ENCODE measurements at places on chromosomes 6 and 20.

- DNase-seq = no peak
Observed at GRCh38 chr20:48190757-48191156, 405.5 kb upstream of the SULF2 start.

- DNase-seq = no peak
Observed at GRCh38 chr6:42073287-42073686, 23.0 kb downstream of the TAF8 start.

- DNase-seq = no peak
Observed at GRCh38 chr6:163813979-163814493, 399.5 kb downstream of the QKI start.

DNA sequence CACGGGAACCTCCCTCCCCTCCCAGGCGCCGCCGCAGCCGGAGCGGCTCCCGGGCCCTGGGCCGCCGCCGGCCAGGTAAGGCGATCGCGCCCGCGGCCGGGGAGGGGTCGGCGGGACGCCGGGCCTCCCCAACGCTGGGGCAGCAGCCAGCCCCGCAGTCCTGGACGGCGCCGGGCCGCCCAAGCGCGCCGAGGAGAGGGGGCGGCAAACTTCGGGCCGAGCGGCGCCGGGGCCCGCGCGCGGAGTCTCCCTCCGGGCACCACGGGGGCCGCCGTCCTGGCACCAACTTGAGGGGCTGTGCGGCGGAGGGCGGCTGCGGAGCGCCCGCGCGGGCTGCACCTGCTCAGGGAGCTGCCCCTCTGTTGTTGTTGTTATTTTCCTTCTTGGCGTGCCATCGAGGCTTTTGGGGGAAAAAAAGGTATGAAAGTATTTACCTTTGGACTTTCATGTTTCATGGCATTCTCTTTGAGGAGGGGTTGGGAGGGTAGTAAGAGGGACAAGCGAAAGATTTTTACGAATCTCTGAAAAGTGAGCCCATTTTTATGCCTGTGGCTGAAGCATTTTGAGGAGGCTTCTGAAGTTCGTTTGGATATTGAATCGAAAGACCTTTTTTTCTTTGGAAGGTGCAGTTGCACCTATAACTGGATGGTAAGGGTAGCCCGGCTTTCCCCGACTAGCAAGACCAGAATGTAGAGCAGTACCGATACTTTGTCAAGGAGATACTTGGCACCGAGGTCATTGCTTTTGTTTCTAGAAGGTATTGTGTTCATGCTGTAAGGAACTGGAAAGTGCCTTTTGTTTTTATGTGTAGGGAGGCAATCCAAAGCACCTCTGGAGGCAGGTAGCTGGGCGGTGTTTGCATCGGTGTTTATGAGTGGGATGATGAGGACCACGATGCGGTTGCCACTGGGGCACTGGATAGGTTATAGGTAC is at the start of gene RNF182:
TSS of gene RNF182 (plus strand) at position 4 of the 933 bp plus-strand sequence. CDS start 52,168 bp downstream, outside the sequence.
- DNase-seq = peak; percentile 46

DNA sequence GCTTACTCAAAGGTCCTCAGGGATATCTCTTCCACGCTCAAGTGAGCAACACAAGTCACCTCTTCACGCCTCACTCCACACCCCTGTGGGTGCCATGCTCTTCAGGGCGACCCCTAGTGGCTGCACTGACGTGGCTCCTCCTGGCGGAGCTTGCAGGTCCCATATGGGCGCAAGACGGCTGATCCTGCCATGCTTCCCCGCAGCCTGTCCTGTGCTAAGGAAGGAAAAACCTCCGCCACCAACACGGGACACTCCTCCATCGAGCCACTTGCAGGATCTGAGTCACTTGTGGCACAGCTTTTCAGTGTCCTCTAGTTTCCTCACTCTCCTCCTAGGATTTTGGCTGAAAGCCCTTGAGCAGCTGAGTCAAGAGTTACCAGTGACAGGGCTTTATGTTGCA is 90.7 kb downstream of the KHDC1L start:
- peak; percentile 37 for DNase-seq

- DNase-seq = no peak
Observed at GRCh38 chr6:47147836-47148344, 105.8 kb upstream of the ADGRF1 start.

DNA sequence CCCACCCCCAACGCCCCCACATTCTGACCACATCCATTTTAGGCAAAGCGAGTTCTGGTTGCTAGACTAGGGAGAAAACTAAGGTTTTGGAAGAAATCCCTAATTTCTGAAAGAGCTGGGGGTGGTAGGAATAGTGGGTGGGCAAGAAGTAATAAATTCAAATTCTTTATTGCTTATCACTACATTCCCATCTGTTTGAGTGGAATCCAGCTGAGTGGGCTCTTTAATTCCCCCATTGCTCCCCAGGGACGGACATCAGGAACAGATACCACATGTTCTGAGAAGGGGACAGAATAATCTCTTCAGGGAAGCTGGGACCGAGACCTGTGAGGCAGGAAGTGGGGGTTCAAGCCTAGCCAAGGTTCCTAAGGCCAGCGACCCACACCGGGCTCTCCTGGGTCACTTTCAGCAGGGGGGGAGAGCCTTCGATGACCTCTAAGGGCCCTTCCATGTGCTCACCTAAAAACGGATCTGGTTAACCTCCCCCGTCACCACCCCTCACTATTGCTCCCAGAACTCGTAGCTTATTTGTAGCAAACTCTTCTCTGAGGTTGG is 42.3 kb upstream of the MRPS10 start:
- no peak for DNase-seq

GRCh38 chr20:56828402-56828801 is 199.3 kb downstream of the TFAP2C start:
- no peak for DNase-seq

DNA sequence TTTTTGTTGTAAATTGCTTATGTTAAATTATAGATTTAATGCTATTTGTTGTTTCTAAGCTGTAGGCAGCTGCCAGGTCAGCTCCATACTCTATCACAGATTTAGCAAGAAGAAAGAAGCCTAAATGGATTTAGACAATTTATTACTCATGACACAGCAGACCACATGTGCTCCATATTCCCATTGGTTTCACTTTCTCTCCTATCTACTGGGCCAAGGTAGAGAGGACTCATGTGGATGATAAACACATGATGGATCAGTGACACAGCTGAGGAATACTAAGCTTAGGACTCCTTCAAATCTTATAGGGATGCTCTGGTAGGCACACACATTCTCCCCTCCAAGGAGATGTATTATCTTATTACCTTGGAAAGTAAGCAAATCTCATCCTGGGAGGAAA is 553.0 kb upstream of the ADGRB3 start:
- DNase-seq = no peak

DNA sequence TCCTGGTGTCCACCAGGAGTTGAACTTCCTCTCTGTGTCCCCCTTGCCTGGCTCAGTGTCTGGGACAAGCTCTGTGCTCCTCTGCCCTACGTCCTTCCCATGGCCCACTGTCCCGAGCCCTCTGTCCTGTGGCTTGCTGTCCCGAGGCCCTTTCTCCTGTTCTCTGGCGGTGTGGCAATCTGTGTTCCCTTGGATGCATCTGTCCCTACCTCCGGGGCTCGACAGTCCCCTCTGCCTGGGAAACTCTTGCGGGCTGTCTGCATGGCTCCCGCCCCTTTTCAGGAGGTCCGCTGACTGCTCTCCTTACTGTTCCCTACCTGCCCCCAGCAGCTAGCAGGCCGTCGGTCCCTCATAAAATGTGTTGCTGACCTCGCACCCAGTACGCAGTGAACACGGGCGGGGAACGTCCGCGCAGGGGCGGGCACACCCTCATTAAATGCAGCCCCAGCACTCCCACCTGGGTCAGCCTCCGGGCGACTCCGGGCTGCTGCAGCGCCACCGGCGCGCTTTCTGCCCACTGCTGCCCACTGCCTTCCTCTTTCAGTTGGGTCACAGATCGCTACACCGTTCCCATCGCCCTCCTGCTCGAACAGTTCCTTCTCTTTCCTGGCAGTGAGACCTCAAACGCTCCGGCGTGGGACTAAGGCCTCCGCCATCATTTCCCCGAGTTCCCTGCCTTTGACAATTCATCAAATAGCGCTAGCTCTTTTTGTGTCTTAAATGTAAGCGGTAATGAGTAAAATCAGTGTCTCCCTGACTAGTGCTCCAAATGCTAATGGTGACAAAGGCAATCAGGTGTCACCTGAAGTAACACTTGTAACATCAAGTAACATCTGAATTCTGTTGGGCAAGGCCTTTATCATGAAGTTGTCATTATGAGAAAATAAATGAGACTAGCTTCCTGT is 60.5 kb downstream of the RSPH3 start:
- DNase-seq = no peak

GRCh38 chr6:136720045-136720770 is 72.1 kb downstream of the MAP3K5 start:
- peak; percentile 38 for DNase-seq

DNA sequence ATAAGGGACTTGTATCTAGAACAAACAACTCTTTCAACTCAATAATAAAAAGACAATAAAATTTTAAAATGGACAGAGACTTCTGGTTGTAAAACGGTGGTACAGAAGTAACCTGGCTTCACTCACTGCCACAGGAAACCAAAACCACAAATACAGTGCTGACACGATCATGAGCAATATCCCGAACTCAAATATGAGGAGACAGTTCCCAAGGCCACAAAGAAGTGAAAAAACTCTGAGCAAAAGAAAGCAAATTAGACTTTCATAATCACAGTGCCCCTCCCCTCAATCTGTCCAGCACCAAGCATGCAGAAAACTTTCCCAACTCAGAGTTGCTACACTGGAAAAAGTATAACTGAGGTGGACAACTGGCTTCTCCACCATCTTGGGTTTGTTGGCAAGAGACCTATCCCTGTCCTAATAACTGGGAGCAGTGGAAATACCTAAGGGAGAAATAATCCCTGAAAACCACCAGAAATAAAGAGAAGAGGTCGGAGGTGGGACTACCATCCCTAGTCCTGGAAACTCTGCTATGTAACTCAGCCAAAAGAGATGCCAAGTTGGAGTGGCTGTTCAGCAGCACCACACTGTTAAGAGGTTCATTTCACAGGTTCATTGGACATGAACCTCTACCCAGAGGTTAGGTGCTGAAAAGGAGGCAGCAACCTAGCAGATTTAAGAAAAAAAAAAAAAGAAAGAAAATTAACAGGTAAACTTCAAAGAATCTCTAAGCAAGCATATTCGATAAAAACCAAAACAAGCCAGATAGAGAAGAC is 55.5 kb downstream of the REV3L start:
- peak; percentile 81 for DNase-seq

DNA sequence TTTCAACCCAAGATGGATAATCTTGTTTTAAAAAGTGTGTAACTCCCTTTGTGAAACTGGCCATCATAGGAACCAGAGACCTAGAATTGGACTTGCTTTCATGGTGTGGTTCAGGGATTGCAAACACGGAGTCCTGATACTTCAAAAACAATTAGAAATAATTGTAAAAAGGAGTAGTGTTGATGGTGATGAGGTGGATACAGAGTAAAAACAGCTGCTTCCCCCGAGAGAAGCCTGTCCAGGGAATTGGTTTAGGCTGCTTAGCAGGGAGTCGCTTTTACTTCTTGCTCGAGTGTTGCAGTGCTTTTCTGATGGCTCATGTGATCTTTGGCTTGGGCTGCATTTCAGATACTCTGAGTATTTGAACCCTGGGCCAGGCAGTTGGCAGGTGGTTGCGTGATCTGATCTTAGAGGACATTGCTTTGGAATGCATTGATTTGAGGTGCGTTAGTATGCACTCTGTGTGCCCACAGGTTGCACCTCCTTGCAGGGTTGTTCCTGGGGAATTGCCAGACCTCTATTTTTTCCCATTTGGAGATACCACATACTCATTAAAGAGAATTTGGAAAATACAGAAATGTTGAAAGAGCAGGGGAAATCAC is 19.5 kb downstream of the KIF3B start:
- DNase-seq = no peak

Data from activated CD4-positive, alpha-beta T cell treated with anti-CD3 and anti-CD28 coated beads, Interleukin-2, Interleukin-6, amounts not matched to agents 100 ng/mL and 50 ng/mL, durations not matched to agents 16 hours and 8 hours (primary cell).